CD8-positive, alpha-beta T cell (primary cell): ENCODE measurements at places on chromosomes 12 and 14. TPM values are rescaled to one million over a fixed set of nuclear protein-coding genes. Genes with fewer than 3 reads are reported as not detected.

GPR162 gene
- not detected for total RNA-seq

GXYLT1 gene
- 8.5 TPM for total RNA-seq

BDKRB2 gene
- total RNA-seq, result not detected

SLC6A15 gene
- not detected for total RNA-seq

FAM234B gene
- total RNA-seq, result 2.2 TPM

OVCH1 gene
- not detected for total RNA-seq

RASSF9 gene
- not detected for total RNA-seq

C12orf54 gene
- not detected for total RNA-seq

TNS2 gene
- total RNA-seq, result 2.5 TPM

OR4K17 gene
- not detected for total RNA-seq

TAS2R46 gene
- 0.36 TPM for total RNA-seq

PLEKHD1 gene
- 0.46 TPM for total RNA-seq

GPD1 gene
- 0.24 TPM for total RNA-seq

SMIM41 gene
- not detected for total RNA-seq

SLC10A1 gene
- not detected for total RNA-seq

DAO gene
- total RNA-seq, result not detected

TMEM260 gene
- total RNA-seq, result 6.4 TPM

HOXC6 gene
- total RNA-seq, result not detected

GSG1 gene
- total RNA-seq, result not detected

KERA gene
- total RNA-seq, result not detected

FAM222A gene
- 5.3 TPM for total RNA-seq
